ENCODE measurements at places on chromosomes 1 and 21.
A peak's percentile ranks its signal among the peaks of the same experiment; 100 is the strongest.

- DNase-seq, result peak; percentile 56
These were observed 49.9 kb upstream of the CYP2J2 start for GRCh38 chr1:59976194-59977074.

DNA sequence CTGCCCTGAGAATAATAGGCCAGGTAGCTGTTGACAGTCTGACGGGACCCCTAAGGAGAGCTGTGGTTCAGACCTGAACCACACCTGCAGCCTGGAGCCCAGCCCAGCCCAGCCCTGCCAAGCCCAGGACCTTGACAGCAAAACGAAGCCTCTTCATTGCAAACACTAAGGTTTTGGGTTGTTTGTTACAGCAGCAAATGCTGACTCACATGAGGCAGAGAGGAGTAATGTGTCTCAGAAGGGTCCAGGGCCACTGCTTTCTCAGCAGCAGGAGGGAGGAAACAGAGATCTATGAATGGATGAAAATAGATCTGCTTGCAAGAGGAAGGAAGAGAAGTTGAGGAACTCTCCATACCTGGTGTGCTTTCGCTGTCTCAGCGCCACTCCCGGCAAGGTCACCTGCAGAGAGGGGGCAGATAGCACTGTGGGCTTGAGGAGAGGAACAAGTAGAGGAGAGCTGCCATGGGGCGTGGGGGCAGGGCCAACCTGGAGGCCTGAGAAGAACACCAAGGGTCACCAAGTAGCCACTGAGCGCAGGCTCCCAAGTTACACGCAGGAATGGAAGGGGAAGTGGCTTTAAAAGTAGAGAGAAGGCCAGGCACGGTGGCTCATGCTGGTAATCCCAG, 127.2 kb downstream of the ZNF281 start:
- DNase-seq, result no peak

GRCh38 chr1:62978741-62979140, 194.8 kb downstream of the ATG4C start:
- no peak for DNase-seq

- peak; percentile 22 for DNase-seq
These were observed 842 bp upstream of the ZC3H12A start for GRCh38 chr1:37473431-37474045.

GRCh38 chr1:51372561-51372960, 42.2 kb upstream of the TTC39A start:
- DNase-seq, result no peak

- no peak for DNase-seq
These were observed 247.0 kb downstream of the PTBP2 start for GRCh38 chr1:96968541-96968940.

- DNase-seq, result no peak
These were observed 398.3 kb upstream of the POU3F1 start for GRCh38 chr1:38444770-38445442.

GRCh38 chr1:54001591-54001990, 16.4 kb downstream of the LDLRAD1 start:
- DNase-seq, result no peak

- DNase-seq, result no peak
These were observed at the start of gene MMP23B for GRCh38 chr1:1631782-1632420. Gene MMP23B, plus strand, starts transcription at chr1:1632173. Its CDS starts 46 bp downstream, at chr1:1632219.

All from GM10248 (cell line).